ENCODE measurements at places on chromosomes 11 and 22.

DNA sequence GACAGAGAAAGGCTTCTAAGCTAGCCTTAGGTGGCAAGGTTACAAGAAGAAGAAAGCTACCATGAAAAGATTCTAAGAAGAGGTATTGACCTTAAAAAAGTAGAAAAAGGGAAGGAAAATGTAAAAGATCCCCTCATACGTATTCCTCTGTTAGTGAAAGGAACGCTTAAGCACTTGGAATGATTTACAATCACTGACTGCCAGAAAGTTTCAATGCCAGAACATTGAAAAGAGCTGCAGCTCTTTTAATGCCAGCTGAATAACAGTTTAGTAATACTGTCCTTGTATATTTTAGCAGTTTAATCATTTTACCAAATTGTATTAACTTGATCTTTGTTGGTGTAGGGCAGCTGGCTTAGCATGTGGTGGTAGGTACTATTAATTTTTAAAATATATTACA lies 650.7 kb downstream of the FAM181B start:
- DNase-seq: no peak

- DNase-seq: no peak
These were observed 58.6 kb downstream of the KDM2A start for GRCh38 chr11:67177399-67178281.

- DNase-seq: no peak
These were observed 106.3 kb upstream of the TOP3B start for GRCh38 chr22:22088658-22089458.

GRCh38 chr11:2975594-2975993 lies 16.5 kb downstream of the NAP1L4 start:
- no peak for DNase-seq

DNA sequence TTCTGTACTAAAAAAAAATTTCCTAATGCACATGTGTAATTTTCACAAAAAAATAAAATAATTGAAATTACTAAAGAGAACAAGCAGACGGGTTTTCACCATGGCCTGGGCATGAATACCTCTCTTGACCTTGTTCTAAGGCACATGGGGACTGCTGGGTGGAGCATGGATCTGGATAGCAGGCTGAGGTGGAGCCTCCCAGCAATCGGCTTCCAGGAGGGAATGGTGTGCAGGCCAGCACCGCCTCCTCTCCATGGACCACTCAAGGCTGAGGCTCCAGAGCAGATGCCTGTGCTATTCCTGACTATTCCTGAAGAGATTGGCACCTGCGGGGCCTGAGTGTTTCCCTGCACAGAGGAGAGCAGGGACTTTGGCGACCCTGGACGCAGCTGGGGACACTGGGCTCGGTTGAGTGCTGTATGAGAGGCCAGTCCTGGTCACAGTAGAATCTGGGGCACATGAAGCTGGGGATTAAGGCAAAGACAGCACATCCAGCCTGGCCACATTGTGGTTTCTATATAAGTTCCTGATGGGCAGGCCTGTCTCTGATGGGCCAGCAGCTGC lies 963.6 kb downstream of the BRD1 start:
- DNase-seq: no peak

GRCh38 chr11:60318726-60319125 lies 8.3 kb upstream of the MS4A6E start:
- no peak for DNase-seq

DNA sequence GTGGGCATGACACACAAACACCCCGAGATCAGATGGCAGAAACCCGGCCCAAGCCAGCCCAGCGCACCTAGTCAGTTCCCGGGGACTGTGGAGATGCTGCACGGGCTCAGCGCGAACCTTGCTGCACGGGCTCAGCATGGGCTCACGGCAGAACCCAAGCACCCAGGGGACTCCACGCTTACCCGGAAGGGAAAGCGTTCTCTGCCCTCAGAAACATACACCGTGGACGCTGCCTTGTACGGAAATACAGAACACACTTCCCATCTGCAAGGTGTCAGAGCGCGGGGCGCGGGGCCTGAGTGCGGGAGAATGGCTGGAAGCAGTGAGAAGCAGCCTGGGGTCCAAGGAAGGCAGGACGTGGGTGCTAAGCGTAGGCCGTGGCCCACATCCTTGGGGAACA lies 319.9 kb downstream of the NTM start:
- no peak for DNase-seq

DNA sequence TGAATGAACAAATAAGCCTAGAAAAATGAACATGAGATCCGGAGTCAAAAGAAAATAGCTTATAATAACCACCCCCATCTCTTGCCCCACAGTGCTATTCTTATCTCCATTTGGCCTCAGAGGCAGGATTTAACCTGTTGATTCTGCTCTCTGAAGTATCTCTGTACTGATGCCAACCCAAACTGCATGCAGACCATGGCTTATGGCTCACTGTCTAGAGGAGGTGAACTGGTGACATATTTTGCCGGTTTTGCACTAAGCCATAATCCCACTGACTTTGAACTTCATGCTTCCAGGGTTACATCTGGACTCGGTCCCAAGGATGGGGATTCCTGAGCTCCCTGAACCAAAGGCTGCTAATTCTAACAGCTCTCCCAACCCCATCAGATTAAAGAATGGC lies 397.1 kb downstream of the TENM4 start:
- no peak for DNase-seq

GRCh38 chr11:76939219-76939631 lies 78.5 kb downstream of the ACER3 start:
- no peak for DNase-seq

GRCh38 chr11:10655943-10656576 lies 37.5 kb downstream of the IRAG1 start:
- no peak for DNase-seq

GRCh38 chr11:120304526-120304925 lies 20.6 kb upstream of the TLCD5 start:
- DNase-seq: no peak
